ENCODE measurements at places on chromosomes 5 and 9.

GRCh38 chr5:172238334-172238733 is 44.4 kb downstream of the EFCAB9 start:
- no peak for DNase-seq

- no peak for DNase-seq
These were observed 23.5 kb downstream of the RIGI start for GRCh38 chr9:32502464-32502863.

- DNase-seq, result no peak
These were observed 16.6 kb downstream of the SPTLC1 start for GRCh38 chr9:92098638-92099037.

- no peak for DNase-seq
These were observed 70.9 kb downstream of the SPRY4 start for GRCh38 chr5:142253938-142254337.

- DNase-seq, result no peak
These were observed 11.3 kb upstream of the GRHPR start for GRCh38 chr9:37410969-37411785.
